ENCODE measurements at places on chromosomes 5 and 9. TPM values are rescaled to one million over a fixed set of nuclear protein-coding genes. Genes with fewer than 3 reads are reported as not detected.

PTRH1 gene
- total RNA-seq: 26.6 TPM

SPATA31A3 gene
- not detected for total RNA-seq

CTXN3 gene
- not detected for total RNA-seq

ZNF454 gene
- 0.26 TPM for total RNA-seq

IRX2 gene
- total RNA-seq: 11.3 TPM

DCAF12 gene
- total RNA-seq: 19.6 TPM

CSF1R gene
- not detected for total RNA-seq

TAF1L gene
- total RNA-seq: under 0.01 TPM

SLCO6A1 gene
- total RNA-seq: under 0.01 TPM

Measured in bronchial epithelial cell (primary cell).